Naive B cell (primary cell): ENCODE measurements at places on chromosomes 3 and 15. TPM values are rescaled to one million over a fixed set of nuclear protein-coding genes. Genes with fewer than 3 reads are reported as not detected.

- no peaks in the 10 kb centered on the region for H3K27me3 ChIP-seq
- no peak overlapping the region for H3K4me3 ChIP-seq
- no peaks in the 10 kb centered on the region for H3K36me3 ChIP-seq
- no peak for DNase-seq
- no peak overlapping the region for H3K27ac ChIP-seq
These were observed 32.5 kb downstream of the CA12 start for GRCh38 chr15:63349156-63349555.

DNA sequence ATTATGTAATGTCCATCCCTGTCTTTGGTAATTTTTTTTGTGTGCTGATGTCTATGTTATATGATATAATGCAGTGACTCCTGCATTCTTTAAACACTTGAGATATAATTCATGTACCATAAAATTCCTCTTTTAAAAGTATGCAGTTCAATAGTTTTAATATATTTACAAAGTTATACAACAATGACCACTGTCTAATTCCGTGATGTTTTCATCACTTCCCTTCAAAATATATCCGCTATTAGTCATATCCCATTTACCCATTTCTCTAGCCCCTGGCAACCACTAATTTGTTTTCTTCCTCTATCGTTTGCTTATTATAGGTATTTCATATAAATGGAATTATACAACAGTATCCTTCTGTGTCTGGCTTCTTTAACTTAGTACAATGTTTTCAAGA, 64.9 kb upstream of the SUCLG2 start:
- no peaks in the 10 kb centered on the region for H3K27me3 ChIP-seq
- DNase-seq = no peak

Gene TF
- 0.29 TPM for polyA plus RNA-seq

Gene B3GALNT1
- polyA plus RNA-seq = 0.74 TPM

Gene ST3GAL6
- polyA plus RNA-seq = 0.18 TPM
